BJ (cell line): ENCODE measurements at places on chromosomes 11 and 22.

DNA sequence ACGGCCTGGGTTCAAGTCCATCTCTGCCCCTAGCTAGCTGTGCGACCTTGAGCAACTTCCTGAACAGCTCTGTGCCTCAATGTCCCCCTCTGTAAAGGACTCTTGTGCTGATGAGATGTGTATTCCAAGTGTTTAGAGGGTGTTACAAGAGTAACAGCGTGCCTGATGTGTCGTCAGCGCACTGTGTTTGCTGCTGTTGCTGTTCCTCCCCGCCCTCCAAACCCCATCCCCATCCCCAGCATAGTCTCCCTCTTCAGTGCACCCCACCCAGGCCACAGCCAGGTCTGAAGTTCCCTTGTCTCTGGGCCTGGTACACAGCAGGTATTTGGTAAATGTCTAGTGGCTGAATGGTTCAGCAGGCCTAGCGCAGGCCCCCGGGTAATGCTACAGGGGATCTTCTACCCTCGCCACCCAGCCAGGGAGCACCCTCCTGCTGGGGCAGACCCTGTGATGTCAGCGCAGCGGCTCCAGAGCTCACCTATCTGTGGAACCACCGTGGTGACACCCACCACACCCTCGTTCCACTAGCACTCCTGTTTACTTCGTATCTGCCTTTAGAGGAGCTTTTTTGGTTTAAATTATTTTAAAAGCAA lies 10.3 kb downstream of the CBX7 start:
- DNase-seq, result no peak

GRCh38 chr11:113549611-113550578 lies 74.7 kb upstream of the DRD2 start:
- no peak for DNase-seq

DNA sequence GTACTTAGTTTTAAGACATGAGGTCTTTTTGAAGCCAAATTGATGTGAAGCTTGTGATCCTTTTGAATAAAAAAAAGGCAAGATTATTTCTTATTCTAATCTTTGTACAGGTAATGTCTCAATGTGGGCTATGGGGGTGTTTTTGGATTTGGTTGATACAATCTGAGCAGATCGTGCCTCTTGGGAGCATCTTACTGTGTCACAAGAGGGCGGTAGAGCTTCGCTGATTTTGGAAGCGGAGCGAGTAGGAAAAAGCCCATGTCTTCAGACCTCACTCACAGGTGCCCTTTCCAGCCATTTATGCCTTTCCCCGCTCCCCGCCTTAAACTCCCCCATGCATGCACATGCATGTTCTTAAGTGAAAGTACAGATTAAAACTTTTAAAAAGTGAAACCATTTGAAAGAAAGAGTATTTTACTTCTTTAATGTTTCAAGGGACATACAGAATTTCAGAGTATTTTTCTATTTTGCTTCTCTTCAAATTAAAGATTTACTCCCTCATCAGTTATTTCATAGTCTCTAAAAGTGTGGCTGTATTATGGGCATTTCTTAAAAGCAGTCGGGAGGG lies 18.8 kb downstream of the DDX25 start:
- DNase-seq, result peak; percentile 9

GRCh38 chr11:65880844-65881421 lies 1.3 kb downstream of the CTSW start:
- DNase-seq, result no peak

GRCh38 chr11:84310268-84310667 lies 1024.1 kb upstream of the CCDC90B start:
- DNase-seq, result no peak

GRCh38 chr11:132050577-132051165 lies 680.3 kb downstream of the NTM start:
- DNase-seq, result no peak

- no peak for DNase-seq
Measured at GRCh38 chr11:117017456-117017855, 80.8 kb downstream of the SIK3 start.
